ENCODE measurements at places on chromosomes 11 and 22.
A peak's percentile ranks its signal among the peaks of the same experiment; 100 is the strongest.

GRCh38 chr11:27304514-27304913, 58.5 kb downstream of the CCDC34 start:
- no peak for DNase-seq

DNA sequence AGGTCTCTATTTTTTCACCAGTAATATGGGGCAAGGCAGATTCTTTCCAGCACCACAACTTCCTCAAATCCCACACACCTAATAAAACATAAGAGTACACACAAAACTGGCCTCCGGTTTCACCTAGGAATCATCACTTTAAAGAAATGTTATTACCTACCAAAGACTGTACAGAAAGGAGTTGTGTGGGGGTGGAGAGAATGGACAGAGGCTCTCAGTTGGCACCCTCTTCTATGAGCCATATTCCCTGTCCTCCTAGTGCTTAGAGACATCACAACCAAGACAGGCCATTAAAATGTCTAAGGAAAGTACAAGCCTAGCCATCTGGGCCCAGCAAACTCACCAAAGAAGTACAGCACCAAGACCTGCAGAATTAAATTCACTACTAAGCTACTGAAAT, 56.1 kb downstream of the RBFOX2 start:
- no peak for DNase-seq

GRCh38 chr11:14189874-14190273, 169.1 kb downstream of the RRAS2 start:
- peak; percentile 24 for DNase-seq

GRCh38 chr22:23542933-23543332, 37.2 kb downstream of the IGLL1 start:
- DNase-seq = no peak

DNA sequence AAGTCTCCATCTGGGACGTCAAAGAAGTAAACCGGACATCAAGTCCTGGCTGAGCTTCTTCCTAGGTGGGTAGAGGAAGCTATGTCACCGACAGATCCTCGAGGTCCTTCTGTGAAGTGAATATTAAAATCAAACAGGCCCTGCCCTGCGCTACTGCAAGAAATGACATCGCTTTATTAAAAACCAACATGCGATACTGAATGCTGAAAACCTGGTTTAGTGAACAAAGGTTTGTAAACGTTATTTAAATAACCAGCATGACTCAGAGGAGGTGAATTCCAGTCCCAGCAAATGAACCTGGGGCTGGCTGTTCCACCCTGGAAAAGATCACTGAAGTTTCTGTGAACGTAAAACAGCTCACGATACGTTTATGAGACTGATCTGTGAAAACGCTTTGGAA, 645 bp downstream of the RTCB start:
- no peak for DNase-seq

GRCh38 chr11:95076981-95077380, 10.3 kb downstream of the SRSF8 start:
- DNase-seq = no peak

GRCh38 chr22:46077669-46078099, 72.6 kb upstream of the PPARA start:
- DNase-seq = no peak

DNA sequence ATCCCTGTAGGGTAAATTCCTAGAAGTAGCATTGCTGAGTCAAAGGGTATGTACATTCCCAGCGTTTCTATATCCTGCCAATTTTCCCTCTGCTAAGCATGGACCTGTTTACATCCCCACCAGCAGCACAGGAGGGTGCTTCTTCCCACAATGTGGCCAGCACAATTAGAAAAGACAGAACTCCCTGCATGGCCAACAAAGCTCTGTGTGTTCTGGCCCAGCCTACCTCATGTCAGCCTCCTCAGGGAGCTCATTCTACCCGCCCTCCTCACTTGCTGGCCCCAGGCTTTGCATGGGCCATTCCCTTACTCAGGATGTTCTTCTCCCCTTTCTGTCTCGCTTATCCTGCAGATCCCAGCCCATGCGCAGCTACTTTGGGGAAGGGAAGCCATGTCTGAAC, 186.1 kb downstream of the DSCAML1 start:
- DNase-seq = no peak

- no peak for DNase-seq
These were observed 845 bp downstream of the MPPED2 start for GRCh38 chr11:30585125-30585891.

DNA sequence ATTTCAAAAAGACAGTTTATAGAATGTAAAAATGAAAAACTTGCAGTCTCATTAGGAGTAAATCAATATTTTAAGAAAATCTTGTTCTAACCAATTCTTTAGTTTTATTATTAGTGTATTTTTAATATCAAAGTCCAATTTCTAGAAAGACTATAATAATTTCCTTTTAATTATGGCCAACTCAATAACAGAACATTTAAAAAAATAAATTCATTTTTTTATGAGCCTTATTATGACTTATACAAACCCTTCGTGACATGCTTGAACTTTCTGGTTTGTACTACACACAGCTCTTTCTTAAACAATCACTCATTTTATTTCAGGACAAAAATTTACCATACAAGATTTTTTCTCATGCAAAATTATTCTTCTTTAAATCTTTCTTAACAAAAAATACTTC, 11.7 kb upstream of the MRGPRE start:
- DNase-seq = no peak

GRCh38 chr11:65425105-65425970, 2.7 kb downstream of the NEAT1 start:
- DNase-seq = no peak

DNA sequence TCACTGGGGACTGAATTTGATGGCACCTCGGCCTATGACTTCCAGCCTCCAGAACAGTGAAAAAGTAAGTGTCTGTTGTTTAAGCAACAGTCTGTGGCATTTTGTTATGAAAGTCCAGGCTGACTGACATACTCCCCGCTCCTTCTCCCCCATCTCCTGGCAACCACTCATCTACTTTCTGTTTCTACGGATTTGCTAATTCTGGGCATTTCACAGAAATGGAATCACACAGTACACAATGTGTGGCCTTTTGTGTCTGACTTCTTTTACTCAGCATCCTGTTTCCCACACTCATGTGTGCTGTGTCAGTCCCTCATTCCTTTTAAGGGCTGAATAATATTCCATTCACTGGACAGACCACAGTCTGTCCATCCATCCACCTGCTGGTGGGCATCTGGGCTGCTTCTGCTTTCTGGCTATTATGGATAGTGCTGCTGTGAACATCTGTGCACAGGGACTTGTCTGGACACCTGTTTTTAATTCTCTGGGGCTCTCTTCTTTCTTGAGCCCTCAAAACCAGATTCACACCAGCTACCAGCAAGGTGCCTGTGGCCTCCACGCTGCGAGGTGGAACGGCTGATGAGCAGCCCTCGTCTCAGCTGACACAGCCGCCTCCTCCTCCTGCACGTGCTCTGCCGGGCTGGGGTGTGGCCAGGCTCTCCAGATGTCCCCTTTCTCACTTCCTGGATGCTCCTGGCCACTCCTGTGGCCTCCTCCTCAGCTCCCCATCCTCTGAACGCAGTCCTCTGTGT, 333.1 kb downstream of the CTTN start:
- DNase-seq = no peak

- DNase-seq = no peak
These were observed 382.6 kb downstream of the KCNA4 start for GRCh38 chr11:29634244-29634643.

DNA sequence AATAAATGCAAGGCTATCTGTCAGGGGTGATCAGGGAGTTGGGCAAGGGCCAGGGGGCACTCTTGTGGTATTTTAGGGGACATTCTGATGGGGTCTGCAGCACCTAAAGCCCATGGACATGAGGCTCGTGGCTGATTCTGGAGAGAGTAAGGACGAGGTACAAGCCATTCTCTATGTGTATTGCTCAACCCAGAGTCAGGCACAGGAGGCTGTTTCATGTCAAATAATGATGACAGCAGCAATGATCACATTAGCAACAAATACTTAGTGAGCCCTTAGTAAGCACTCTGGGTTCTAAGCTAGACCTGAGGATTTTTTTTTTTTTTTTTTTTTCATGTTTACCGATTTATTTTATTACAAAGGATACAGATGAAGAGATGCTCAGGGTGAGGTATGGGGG, 83.5 kb upstream of the THY1 start:
- DNase-seq = no peak

GRCh38 chr11:73308003-73308960, at the start of gene ARHGEF17:
Gene ARHGEF17, plus strand, starts transcription at chr11:73308276. Its CDS starts 363 bp downstream, at chr11:73308639.
- no peak for DNase-seq

- DNase-seq = no peak
These were observed 263.1 kb downstream of the DDX10 start for GRCh38 chr11:108927791-108928545.

GRCh38 chr11:35796562-35796961, 134.0 kb downstream of the TRIM44 start:
- no peak for DNase-seq

DNA sequence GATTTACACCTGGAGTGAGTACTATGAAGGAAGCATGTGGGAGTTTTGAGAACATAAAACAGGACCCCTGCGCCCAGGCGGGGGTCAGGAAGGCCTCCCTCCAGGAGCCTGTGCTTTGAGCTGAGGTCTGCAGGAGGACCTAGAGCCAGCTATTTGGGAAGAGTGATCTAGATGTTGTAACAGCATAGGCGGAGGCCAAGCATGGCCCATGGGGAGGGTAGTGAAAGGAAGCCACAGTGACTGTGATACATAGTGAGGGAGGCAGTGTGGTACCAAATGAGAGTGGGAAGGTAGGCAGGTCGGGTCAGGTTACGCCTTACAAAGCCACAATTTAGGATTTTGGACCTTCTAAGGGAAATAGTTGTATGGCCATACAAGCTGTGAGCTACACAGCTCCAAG, 147.5 kb downstream of the PARVA start:
- no peak for DNase-seq

DNA sequence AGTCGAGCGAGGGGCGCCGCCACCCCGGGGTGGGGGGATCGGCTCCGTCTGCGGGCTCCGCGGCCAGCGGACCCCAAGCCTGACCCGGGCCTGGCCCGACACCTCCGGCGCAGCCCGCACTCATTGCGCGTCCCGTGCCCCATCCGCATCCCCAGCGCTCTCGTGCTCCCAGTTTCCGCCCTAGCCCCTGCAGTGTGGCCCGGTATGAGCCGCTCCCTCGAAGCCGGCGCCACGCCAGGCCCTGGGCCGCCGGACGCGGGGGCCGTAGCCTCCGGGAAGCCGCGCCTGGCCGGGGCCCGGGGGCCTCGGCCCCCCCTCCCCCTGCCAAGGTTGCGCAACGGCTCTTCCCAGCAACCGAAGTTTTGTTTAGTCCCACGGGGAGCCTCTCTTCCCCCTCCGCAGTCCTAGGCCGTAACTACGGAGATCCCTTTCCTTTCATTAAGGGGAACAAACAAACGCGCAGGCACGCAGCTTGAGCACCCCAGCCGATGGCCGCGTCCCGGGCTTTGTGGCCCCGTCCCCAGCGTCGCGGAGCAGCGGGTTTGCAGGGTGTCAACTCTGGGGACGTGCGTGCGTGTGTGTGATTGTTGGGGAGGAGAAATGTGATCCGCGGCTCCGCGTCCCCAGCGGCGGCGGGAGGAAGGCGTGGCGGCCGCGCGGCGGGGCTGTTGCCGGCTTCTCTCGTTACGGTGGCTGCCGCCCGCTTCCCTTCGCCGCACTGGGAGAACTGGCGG, 883 bp downstream of the HIPK3 start:
- DNase-seq = peak; percentile 60

DNA sequence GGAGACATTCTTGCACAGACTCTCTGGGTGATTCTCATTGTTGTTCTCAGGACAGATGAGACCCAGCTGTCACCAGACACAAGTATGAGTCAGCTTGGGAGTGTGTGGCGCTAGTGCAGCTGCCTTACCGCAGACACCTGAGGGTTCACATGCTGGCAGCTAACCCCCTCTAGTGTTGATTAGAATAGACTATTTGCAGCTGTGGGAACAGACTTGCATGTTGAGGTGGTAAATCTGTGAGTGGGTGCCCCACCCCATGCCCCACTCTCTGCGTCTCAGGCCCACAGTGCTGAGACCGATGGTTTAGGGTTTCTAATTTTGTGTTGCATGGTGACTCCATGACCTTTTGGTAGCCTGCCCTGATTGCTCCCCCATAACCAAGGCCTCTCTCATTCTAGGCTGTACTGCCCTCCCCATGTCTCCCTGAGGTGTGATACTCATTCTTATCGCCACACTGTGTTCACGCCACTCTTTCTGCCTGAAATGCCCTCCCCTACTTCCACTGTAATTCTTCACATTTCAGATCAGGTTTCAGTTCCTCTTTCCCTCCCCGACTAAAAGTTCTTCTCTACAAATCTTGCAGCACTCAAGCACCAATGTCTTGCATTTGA, 73.7 kb upstream of the KIRREL3 start:
- DNase-seq = no peak

GRCh38 chr11:117910525-117910924, 18.7 kb downstream of the TMPRSS13 start:
- no peak for DNase-seq

- DNase-seq = peak; percentile 48
These were observed 135.1 kb downstream of the BCR start for GRCh38 chr22:23315341-23315917.

DNA sequence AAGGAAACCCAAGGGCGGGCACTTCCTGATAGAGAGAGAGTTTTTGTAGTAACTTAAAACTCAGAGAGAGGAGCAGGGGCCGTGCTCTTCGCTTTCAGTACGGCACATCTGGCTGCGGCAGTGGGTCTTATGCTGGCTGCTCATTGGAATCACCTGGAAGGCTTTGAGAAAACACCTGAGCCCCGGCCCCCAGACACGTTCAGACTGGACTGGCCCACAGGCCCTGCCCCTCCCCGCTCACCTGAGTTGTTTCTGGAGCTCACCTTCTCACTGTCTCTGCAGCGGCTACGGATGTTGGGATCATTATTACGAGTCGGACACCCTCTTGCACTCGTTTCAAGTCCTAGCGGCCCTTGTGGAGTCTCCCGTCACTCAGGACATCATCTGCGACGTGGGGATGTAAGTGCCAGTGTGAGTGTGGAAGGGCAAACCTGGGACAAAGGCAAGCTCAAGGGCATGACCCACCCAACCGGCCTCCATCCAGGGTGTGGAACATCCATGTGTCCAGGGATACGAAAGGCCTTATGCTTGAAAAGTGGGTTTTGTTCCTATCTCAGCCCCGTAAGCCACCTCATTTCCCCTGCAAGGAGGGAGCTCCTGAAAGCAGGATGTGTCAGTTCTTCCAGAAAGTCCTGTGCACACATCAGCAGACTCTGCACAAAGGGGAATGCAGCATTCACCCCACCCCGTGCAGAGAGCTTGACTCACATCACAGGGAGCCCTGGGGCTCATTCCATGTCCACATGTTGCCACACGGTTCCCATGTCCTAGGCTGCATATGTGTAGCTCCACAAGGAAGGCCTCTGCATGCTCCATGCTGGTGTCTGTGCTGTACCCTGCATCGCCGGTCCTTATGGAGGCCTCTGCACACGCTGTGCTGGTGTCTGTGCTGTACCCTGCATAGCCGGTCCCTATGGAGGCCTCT, 5.4 kb downstream of the NADSYN1 start:
- DNase-seq = no peak

Measured in omental fat pad (tissue), 4 donors.